ENCODE measurements at places on chromosomes 7 and 10. TPM values are rescaled to one million over a fixed set of nuclear protein-coding genes. Genes with fewer than 3 reads are reported as not detected.

ZCWPW1 gene
- total RNA-seq, result 1.4 TPM

FBXL13 gene
- total RNA-seq, result 8.2 TPM

H2BK1 gene
- total RNA-seq, result not detected

RHBDD2 gene
- 15.4 TPM for total RNA-seq

ADCYAP1R1 gene
- 0.39 TPM for total RNA-seq

AGR2 gene
- not detected for total RNA-seq

OR2A1 gene
- total RNA-seq, result not detected

Data from neural progenitor cell (in vitro differentiated cells).